ENCODE measurements at places on chromosomes 13 and 19. TPM values are rescaled to one million over a fixed set of nuclear protein-coding genes. Genes with fewer than 3 reads are reported as not detected.

Gene CRX
- 0.06 TPM for total RNA-seq

Gene OR4F17
- not detected for total RNA-seq

Gene ZNF729
- not detected for total RNA-seq

Gene CYP2A6
- total RNA-seq: 0.55 TPM

Gene TMEM205
- total RNA-seq: 35.2 TPM

Gene MIA
- 3.0 TPM for total RNA-seq

Gene SLITRK6
- not detected for total RNA-seq

Gene GARRE1
- total RNA-seq: 19.4 TPM

Gene IRGC
- not detected for total RNA-seq

Gene FLT3
- total RNA-seq: not detected

Gene TPP2
- 87.1 TPM for total RNA-seq

Gene ZNF726
- total RNA-seq: 14.4 TPM

- peak overlapping the region; percentile 14 for H3K4me3 ChIP-seq
- DNase-seq: no peak
- peaks cover 7% of the 10 kb centered on the region for H3K36me3 ChIP-seq
These were observed 12.4 kb downstream of the EPS8L1 start for GRCh38 chr19:55088021-55088451.

- DNase-seq: peak; percentile 89
- H3K27ac ChIP-seq: peak overlapping the region; percentile 7
- peak overlapping the region; percentile 67 for H3K4me3 ChIP-seq
- H3K4me1 ChIP-seq: peaks cover 24% of the 10 kb centered on the region
- no peaks in the 10 kb centered on the region for H3K27me3 ChIP-seq
These were observed 2.2 kb downstream of the CXCL17 start for GRCh38 chr19:42440357-42441048.

DNA sequence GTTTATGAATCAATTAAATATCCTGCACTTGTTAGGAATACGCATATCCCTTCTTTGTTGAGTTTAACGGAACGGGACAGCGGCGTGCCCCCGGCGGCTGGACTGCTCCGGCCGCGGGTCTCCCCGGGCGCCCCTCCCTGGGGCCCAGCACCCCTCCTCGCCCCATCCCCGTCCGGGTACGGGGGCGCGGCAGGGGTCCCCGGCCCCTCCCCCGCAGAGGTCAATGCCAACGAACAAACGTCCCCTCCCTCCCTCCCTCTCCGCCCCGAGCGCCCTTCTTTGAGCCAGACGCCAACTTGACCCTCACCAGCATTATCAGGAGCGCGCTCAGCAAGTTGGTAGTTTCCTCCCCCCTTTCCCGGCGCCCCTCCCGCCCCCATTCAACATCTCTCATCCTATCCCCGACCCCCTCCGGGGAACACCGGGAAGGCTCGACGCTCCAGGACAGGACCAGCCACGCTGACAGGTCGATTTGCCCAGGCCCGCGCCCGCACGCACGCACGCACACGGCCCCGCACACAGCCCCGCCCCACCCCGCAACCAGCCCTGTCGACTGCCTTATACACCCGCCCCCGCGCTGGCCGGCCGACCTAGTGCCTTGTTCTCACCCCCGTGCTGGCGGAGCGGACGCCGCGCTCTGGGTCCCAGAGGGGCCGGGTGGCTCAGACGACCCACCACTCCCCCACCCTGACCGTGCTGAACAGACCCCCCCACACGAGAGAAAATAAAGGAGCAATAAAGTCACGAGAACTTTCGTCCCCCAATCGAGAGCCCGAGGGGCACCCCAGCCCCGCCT, 5.0 kb downstream of the LYL1 start:
- peak overlapping the region; percentile 22 for H3K4me3 ChIP-seq
- H3K4me1 ChIP-seq: peaks cover 28% of the 10 kb centered on the region
- no peak for DNase-seq
- no peak overlapping the region for H3K27ac ChIP-seq
- peaks cover 44% of the 10 kb centered on the region for H3K27me3 ChIP-seq

DNA sequence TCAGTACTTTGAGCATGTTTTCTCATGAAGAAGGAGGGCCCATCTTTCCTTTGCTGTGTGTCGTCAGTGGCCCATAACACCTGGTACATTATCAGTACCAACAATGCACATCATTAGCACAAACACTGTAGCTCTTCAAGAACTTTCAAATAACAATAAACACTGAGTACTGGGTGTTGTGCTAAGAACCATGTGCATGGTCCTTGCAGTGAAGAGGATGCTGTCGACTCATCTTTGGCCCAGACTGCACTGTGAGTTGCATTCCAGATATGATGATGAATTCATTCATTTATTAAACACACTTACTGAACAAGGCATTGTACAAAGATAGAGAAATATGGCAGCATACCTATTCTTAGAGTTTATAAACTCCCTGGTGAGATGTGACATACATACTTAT, 55.8 kb downstream of the FLT3 start:
- H3K4me3 ChIP-seq: no peak overlapping the region
- H3K27ac ChIP-seq: no peak overlapping the region
- peaks cover 3% of the 10 kb centered on the region for H3K27me3 ChIP-seq
- no peak for DNase-seq

DNA sequence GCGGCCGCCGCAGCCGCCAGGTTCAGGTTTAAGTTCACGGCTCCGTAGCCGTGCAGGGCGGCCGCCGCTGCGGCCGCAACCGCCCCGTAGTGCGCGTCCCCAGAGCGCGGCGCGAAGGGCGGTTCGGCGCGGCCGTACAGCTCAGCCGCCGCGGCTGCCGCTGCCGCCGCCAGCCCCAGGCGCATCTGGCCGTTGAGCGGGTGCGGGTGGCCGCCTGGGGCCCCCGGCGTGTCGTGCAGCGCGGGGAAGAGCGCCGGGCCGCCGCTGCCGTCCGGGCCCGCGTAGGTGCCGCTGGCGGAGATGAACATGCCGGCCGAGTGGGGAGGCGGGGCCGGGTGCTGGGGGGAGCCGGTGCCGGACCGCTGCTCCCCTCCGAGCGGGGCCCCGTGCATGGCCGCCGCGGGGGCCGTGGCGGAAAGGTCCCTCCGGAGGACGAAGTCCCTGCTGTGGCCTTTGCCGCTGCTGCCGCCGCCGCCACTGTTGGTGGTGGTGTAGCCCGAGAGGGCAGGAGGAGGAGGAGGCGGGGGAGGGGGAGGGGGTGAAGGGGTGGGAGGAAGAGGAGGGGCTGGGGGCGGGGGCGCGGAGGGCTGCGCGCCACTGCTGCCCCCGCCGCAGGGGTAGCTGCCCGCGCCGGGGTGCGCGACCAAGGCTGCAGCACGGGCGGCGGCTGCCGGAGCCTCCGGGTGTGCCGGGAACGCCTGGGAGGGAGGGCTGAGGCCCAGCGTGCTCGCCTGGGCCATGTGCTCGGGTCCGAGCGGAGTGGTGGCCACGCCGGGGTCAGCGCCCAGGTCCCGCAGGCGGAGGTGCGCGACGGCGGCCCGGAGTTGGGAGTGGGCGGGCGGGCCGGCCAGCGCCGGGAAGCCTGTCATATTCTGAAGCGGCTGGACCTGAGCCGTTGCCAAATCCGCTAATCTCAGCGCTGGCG, 654 bp downstream of the ZIC5 start:
- peak overlapping the region; percentile 48 for H3K27ac ChIP-seq
- H3K4me3 ChIP-seq: no peak overlapping the region
- DNase-seq: peak; percentile 48
- H3K4me1 ChIP-seq: peaks cover 21% of the 10 kb centered on the region
- peaks cover 7% of the 10 kb centered on the region for H3K36me3 ChIP-seq

GRCh38 chr13:42970824-42971690, 21.0 kb downstream of the EPSTI1 start:
- peaks cover 32% of the 10 kb centered on the region for H3K4me1 ChIP-seq
- H3K27me3 ChIP-seq: no peaks in the 10 kb centered on the region
- DNase-seq: no peak
- H3K4me3 ChIP-seq: no peak overlapping the region
- H3K27ac ChIP-seq: peak overlapping the region; percentile 72
- peaks cover 30% of the 10 kb centered on the region for H3K36me3 ChIP-seq

GRCh38 chr13:41017817-41018601, 1.1 kb downstream of the ELF1 start:
- no peak for DNase-seq
- H3K27me3 ChIP-seq: no peaks in the 10 kb centered on the region
- H3K4me1 ChIP-seq: peaks cover 38% of the 10 kb centered on the region
- H3K27ac ChIP-seq: peak overlapping the region; percentile 90

GRCh38 chr19:5332501-5332900, 8.1 kb downstream of the PTPRS start:
- H3K36me3 ChIP-seq: no peaks in the 10 kb centered on the region
- H3K27me3 ChIP-seq: peaks cover 32% of the 10 kb centered on the region
- no peak overlapping the region for H3K4me3 ChIP-seq
- no peak overlapping the region for H3K27ac ChIP-seq
- no peak for DNase-seq

DNA sequence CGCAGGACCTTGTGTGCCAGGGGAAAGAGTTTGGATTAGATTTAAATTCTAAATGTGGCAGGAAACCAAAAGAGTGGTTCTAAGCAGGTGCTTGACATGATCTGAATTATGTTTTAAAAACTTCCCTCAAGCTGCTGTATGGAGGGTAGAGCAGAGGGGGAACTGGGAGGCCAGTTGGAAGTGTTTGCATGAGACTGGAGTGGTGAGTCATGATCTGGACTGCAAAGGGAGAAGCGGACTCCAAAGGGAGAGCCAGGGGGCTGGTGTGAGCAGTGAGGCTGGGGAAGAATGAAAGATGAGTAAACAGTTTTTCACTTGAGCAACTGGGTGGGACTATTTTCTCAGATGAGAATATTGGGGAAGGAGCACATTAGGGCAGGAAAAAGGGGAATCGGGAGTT, 206.1 kb downstream of the DNAJC15 start:
- H3K4me3 ChIP-seq: no peak overlapping the region
- no peak overlapping the region for H3K27ac ChIP-seq
- H3K36me3 ChIP-seq: no peaks in the 10 kb centered on the region
- H3K4me1 ChIP-seq: no peaks in the 10 kb centered on the region
- no peak for DNase-seq

- peaks cover 45% of the 10 kb centered on the region for H3K4me1 ChIP-seq
- peak overlapping the region; percentile 93 for H3K27ac ChIP-seq
- peaks cover 31% of the 10 kb centered on the region for H3K36me3 ChIP-seq
These were observed 776 bp upstream of the NCLN start for GRCh38 chr19:3184847-3185460.

DNA sequence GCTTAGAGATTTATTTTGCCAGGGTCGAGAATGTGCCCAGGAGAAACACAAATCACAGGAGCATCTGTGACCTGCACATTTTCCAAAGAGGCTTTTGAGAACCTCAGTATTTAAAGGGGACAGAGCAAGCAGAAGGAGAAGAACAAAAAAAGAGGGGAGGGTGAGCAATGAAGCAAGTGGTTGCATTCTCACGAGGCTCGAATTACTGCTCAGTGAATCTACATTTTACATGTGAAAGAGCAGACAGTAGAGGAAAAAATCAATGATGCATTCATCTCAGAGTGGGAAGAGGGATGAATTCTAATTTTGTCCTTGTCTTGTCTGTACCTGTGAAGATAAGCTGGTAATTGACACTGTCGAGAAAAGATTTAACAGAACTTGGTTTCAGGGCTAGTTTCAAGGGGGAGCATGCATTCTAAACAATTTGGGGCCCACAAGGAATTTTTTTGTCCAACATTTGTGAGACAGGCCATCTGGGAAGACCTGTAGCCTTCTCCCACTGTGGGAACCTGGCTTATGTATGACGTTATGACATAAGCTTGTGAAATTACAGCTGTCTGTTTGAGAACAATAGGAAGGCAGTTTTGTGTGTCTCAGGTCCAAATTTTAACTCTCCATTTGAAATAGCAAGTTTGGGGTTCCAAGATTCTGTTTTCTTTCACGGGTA, 855.1 kb downstream of the SLITRK5 start:
- H3K4me1 ChIP-seq: no peaks in the 10 kb centered on the region
- no peak overlapping the region for H3K27ac ChIP-seq
- no peak overlapping the region for H3K4me3 ChIP-seq
- DNase-seq: no peak

DNA sequence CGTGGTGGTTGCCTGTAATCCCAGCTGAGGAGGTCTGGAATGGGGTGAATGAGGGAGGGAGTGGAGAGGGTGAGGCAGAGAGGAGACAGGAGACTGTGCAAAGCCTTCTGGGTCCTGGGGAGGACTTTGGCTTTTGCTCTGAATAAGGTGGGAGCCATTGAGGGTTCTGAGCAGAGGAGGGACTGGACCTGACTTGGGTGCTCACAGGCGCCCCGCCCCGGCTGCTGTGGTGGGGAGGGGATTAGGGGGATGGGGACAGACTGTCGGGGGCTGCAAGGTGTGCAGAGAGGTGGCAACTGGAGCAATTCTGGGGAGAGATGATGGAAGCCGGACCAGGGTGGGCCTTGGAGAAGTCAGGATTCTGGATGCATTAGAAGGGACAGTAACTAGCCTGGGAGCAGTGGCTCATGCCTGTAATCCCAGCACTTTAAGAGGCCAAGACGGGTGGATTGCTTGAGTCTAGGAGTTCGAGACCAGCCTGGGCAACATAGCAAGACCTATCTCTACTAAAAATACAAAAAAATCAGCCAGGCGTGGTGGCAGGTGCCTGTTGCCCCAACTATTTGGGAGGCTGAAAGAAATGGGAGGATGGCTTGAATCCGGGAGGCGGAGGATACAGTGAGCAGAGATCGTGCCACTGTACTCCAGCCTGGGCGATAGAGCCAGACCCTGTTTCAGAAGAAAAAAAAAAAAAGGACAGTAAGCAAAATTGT, 16.1 kb upstream of the NANOS3 start:
- DNase-seq: no peak
- peaks cover 36% of the 10 kb centered on the region for H3K4me1 ChIP-seq
- peaks cover 11% of the 10 kb centered on the region for H3K27me3 ChIP-seq
- peak overlapping the region; percentile 95 for H3K4me3 ChIP-seq
- no peaks in the 10 kb centered on the region for H3K36me3 ChIP-seq
- peak overlapping the region; percentile 95 for H3K27ac ChIP-seq

DNA sequence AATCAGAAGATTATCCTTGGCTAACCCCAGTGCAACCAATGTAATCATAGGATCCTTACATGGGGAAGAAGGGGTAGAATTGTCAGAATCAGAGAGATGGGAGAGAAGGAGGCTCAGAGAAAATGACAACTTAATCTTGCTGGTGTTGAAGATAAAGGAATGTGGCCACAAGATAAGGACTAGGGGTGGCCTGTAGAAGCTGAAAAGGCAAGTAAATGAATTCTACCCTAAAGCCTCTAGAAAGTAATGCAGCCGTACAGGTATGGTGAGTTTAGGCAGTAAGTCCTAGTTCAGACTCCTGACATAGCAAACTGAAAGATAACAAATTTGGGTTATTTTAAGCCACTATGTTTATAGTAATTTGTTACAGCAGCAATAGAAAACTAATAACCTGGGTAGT, 718.5 kb downstream of the SLITRK6 start:
- no peaks in the 10 kb centered on the region for H3K27me3 ChIP-seq
- no peaks in the 10 kb centered on the region for H3K36me3 ChIP-seq
- H3K4me3 ChIP-seq: no peak overlapping the region
- no peaks in the 10 kb centered on the region for H3K4me1 ChIP-seq
- DNase-seq: no peak

GRCh38 chr13:93259527-93260080, 33.0 kb downstream of the GPC6 start:
- H3K36me3 ChIP-seq: no peaks in the 10 kb centered on the region
- no peaks in the 10 kb centered on the region for H3K4me1 ChIP-seq
- H3K4me3 ChIP-seq: no peak overlapping the region

- H3K27me3 ChIP-seq: peaks cover 2% of the 10 kb centered on the region
- H3K4me3 ChIP-seq: no peak overlapping the region
- DNase-seq: no peak
- peaks cover 1% of the 10 kb centered on the region for H3K4me1 ChIP-seq
- no peak overlapping the region for H3K27ac ChIP-seq
- H3K36me3 ChIP-seq: no peaks in the 10 kb centered on the region
These were observed 430.3 kb downstream of the ZNF536 start for GRCh38 chr19:30802424-30803013.

GRCh38 chr19:18049385-18049784, 37.3 kb downstream of the IL12RB1 start:
- H3K4me3 ChIP-seq: no peak overlapping the region
- H3K27ac ChIP-seq: no peak overlapping the region
- H3K36me3 ChIP-seq: peaks cover 2% of the 10 kb centered on the region
- no peaks in the 10 kb centered on the region for H3K27me3 ChIP-seq
- H3K4me1 ChIP-seq: peaks cover 25% of the 10 kb centered on the region

Measured in activated naive CD8-positive, alpha-beta T cell treated with anti-CD3 and anti-CD28 coated beads, Interleukin-2, amount 10 ng/mL, durations not matched to agents 7 days and 5 days (primary cell).